ENCODE measurements at places on chromosomes 11 and 22. TPM values are rescaled to one million over a fixed set of nuclear protein-coding genes. Genes with fewer than 3 reads are reported as not detected.

OSM gene
- not detected for total RNA-seq

SESN3 gene
- total RNA-seq = 0.16 TPM

SLC22A25 gene
- total RNA-seq = not detected

CRYBA4 gene
- not detected for total RNA-seq

KRTAP5-11 gene
- total RNA-seq = not detected

TRIM66 gene
- total RNA-seq = 2.3 TPM

APLNR gene
- total RNA-seq = not detected

ANGPTL5 gene
- not detected for total RNA-seq

CEP126 gene
- total RNA-seq = 3.5 TPM

SLC29A2 gene
- total RNA-seq = 3.3 TPM

CBLIF gene
- not detected for total RNA-seq

ART5 gene
- total RNA-seq = 0.33 TPM

LSP1 gene
- 1.2 TPM for total RNA-seq

SYVN1 gene
- 49.8 TPM for total RNA-seq

RGL4 gene
- not detected for total RNA-seq

Measured in A549 treated with CpdA at 1 μM for 4 hours (cell line).